Thoracic aorta endothelial cell (primary cell): ENCODE measurements at places on chromosomes 1 and 21. TPM values are rescaled to one million over a fixed set of nuclear protein-coding genes. Genes with fewer than 3 reads are reported as not detected.

COL24A1 gene
- total RNA-seq = 0.07 and 0.27 TPM in 2 replicates

OR2L2 gene
- total RNA-seq = not detected in 2 replicates

KCNE2 gene
- not detected in 2 replicates for total RNA-seq

COL11A1 gene
- 0.66 TPM in 1 of 2 replicates, not detected in the other for total RNA-seq

KCNA2 gene
- total RNA-seq = not detected in 2 replicates

FBLIM1 gene
- total RNA-seq = 410 and 466 TPM in 2 replicates

C1orf198 gene
- 26.9 and 27.2 TPM in 2 replicates for total RNA-seq
